ENCODE measurements at places on chromosomes 1 and 21. TPM values are rescaled to one million over a fixed set of nuclear protein-coding genes. Genes with fewer than 3 reads are reported as not detected.

The FDPS gene
- 512 TPM for total RNA-seq

The RHBDL2 gene
- total RNA-seq, result 0.28 TPM

The HSD11B1 gene
- not detected for total RNA-seq

The CFAP107 gene
- not detected for total RNA-seq

The ADAMTSL4 gene
- total RNA-seq, result 0.17 TPM

The TBCE gene
- total RNA-seq, result 22.4 TPM

The ALPL gene
- total RNA-seq, result 0.19 TPM

The IL20 gene
- not detected for total RNA-seq

The UQCRHL gene
- 3.4 TPM for total RNA-seq

The RHOU gene
- total RNA-seq, result 17.5 TPM

The RPTN gene
- total RNA-seq, result not detected

The TNNT2 gene
- not detected for total RNA-seq

The KPRP gene
- not detected for total RNA-seq

The OR2AK2 gene
- not detected for total RNA-seq

The TACSTD2 gene
- 43.9 TPM for total RNA-seq

The SYT11 gene
- 41.0 TPM for total RNA-seq

The TNFRSF18 gene
- not detected for total RNA-seq

The OR2T35 gene
- not detected for total RNA-seq

The C1orf87 gene
- total RNA-seq, result not detected

The LCE2A gene
- total RNA-seq, result not detected

The FCRL2 gene
- not detected for total RNA-seq

The GBP6 gene
- not detected for total RNA-seq

The PLA2G5 gene
- not detected for total RNA-seq

Measured in dermis blood vessel endothelial cell (primary cell).